ENCODE measurements at places on chromosomes 16 and 17.

GRCh38 chr16:61544165-61544564 lies 492.1 kb downstream of the CDH8 start:
- DNase-seq: no peak

DNA sequence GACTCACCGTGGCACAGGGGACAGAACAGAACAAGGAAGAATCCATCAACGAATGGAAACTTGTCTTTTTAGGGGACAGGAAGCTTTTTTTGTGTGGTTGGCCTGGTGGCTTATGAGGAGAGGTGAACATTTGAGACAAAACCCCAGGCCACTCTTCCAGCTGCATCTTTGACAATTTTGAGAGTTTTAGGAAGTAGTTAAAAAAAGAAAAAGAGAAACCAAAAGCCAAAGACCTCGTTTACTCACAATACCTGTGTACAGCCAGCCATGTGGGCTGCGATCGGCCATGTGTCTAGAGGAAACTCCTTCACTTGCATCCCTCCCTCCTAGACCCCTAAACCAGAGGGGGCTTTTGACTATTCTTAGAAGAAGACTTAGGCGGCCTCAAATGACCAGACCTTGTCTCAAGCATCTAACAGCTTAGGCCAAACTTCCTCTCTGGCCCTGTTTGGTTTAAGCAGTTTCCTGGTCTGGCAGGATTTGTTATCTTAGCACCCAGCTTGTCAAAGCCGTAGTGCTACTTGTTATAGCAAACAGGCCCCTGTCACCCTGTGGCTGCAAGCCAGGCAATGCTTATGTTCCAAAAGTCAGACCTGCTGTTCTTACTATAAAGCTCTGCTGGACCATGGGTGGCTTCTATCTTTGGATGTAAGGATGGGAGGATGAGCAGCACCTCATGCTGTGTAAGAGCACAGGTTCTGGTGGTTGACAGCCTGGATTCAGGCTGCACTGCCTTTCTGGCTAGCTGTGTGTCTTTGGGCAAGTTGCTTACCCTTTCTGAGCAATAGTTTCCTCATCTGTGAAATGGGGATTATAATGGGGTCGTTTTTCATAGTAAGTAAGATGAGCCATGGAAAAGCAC lies 17.7 kb downstream of the KSR1 start:
- no peak for DNase-seq

- DNase-seq: no peak
These were observed 69.6 kb downstream of the MARF1 start for GRCh38 chr16:15573274-15573895.

DNA sequence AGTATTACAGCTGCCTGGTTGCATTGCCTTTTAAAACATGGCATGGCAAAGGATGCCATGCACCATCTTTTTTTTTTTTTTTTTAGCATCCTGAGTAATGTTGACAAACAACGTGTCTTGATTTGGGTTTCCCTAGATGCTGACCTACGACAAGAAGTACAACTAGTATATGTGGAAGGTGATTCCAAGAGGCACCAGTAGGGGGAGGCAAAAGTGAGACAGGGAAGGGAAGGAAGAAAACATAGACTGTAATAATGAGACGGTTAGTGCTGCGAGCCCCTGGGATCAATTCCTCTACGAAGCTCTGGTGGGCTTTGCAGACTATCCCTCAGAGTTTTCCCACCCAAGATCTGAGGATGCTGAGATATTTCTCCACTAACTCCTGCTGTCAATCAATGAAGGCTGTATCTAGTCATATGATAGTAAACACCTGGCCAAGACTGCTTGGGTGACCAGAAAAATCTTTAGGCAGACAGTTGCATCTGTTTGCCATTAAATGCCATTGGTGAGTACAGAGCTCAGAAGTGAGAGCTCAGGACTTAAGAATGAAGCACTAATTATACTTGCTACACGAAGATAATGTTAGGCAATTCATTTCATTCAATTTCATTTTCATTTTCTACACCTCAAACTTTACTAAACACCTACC lies 458.6 kb upstream of the GOT2 start:
- peak; percentile 39 for DNase-seq

GRCh38 chr17:10457952-10458351 lies 11.4 kb downstream of the MYH4 start:
- DNase-seq: no peak

GRCh38 chr17:28407130-28407973 lies 1.3 kb upstream of the SLC46A1 start:
- DNase-seq: no peak

DNA sequence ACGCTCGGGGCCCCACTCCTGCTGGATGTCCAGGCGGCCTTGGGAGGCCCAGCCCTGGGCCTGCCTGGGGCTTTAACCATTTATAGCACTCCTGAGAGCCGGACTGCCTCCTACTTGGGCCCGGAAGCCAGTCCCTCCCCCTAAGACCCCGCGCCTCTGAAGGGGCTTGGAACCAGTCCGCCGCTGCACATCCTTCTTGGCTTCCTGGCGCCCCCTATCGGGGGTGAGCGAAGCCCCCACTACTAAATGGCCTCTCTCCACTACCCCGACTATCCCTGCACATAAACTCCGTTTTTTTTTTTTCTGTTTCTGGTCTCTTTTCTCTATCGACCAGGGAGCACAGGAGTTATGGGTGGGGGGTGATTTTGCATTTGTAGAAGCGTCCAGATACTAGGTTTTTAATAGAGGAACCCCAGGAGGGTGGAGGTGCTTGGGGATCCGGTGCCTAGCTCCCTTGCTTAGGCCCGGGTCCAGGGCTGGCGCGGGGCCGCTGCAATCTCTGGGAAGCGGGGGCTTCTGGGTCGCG lies 633 bp upstream of the NOL3 start:
- peak; percentile 72 for DNase-seq

DNA sequence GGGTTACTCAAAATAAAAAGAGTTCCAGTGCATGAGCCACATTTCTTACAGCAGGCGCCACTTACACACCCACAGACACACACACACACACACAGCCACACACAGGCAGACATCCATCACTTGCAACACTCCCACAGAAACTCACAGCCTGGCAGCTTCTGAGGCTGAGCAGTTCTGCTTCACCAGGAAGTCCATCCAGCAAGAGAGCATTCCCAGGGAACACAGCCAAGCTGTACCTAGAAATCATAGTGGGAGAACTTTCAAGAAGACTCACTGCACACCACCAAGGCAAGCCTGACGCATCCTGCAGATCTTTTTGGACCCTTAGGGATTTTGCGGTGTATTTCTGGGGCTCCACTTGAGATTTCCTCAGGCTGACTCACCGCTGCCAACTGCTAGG lies 140.9 kb upstream of the WSB1 start:
- DNase-seq: no peak

- DNase-seq: no peak
These were observed 101.5 kb downstream of the SEC14L1 start for GRCh38 chr17:77242118-77242851.

Measured in D341Med (cell line).